AG04450 (cell line): ENCODE measurements at places on chromosomes 3 and 15.
A peak's percentile ranks its signal among the peaks of the same experiment; 100 is the strongest.

- DNase-seq = no peak
Measured at GRCh38 chr3:141939759-141940158, 63.3 kb downstream of the ATP1B3 start.

GRCh38 chr3:147426931-147427330, 17.8 kb downstream of the ZIC1 start:
- DNase-seq = no peak

DNA sequence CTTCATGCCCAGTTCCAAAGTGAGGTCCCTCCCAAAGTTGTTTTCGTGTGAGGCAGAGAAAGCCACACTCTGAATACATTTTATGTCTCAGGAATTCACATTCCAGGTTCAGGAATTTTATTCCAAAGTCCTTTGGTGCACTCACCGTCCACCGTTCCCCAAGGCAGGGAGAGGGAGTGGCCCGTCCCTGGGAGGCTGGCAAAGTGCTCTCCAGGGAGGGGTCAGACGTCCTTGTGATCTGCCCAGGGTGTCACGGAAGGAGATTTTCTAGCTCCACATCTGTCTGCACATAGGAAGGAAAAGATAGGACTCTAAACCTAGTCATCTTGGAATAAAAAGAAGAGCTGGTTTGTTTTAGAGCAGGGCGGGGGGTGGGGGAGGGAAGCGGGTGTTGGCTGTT, 47.9 kb downstream of the KLF13 start:
- no peak for DNase-seq

DNA sequence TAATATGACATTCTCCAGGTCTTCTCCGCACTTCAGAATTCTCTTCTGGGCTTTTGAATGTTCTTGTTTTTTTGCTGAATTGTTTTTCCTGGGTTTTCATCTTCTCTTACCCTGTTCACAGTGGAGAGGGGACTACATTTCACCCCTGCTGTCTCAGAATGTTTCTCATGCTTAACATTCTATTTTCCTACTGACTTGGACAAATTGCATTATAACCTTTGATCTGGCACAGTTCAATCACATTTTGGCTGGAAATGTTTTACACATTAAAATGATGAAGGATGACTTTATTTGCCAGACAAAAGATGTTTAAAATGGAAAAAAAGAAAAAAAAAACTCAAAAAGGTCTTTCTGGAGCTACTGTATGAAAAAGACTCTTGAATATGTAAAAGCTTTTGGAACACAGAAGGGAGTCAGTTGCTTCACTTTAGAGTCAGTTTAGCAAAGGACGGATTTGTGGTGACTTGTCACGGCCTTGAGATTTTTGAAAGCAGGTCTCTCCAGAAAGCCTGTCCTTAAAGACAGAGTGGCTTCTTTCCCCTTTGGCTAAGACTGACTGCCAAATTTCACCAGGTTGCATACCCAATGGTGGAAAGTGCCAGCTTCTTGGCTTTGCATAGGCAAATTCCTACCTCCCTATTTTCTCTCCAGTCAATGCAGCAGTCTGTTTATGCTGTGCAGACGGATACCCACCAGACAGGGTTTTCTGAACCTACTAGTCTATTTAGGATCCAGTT, 401.0 kb upstream of the TBL1XR1 start:
- DNase-seq = no peak

DNA sequence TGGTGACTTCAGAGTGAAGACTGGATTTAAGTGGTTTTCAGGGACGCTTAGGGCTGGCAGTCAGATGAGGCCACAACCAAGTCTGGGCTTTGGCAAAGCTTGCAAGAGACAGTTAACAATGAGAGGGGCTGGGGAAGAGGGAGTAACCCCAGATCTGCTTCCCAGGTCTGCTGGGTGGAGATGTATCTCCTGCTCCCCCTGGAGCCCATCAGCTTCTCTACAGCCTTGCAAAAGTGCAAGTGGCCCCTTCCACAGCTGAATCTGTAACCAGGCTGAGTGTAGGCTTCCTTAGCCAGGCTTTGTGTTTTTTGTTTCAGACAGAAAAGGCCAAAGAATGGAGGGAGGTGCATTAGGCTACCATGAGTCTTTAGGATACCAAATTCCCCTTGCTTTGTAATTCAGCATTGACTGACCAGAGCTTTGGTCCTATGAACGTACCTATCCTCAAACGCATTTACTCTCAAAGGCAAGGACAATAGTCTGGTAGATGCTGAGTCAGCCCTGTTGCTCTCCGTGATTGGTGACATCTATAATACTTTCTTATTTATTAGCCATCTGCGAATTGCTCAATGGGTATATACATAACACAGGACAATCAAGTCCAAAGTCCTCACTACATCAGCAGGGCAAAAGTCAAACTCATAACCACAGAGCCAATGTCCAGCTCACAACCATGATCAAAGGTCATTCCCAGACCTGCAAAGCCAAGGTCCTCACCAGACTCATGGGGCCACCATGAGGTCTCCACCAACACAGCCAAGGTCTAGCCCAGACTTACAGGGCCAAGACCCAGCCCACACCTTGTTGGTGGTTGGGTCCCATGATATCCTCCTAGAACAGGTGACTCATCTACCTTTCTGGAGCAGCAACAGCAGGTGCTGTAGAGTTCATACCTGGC, 17.1 kb downstream of the CCDC13 start:
- no peak for DNase-seq

- DNase-seq = no peak
Measured at GRCh38 chr3:20225769-20226168, 39.8 kb upstream of the SGO1 start.

DNA sequence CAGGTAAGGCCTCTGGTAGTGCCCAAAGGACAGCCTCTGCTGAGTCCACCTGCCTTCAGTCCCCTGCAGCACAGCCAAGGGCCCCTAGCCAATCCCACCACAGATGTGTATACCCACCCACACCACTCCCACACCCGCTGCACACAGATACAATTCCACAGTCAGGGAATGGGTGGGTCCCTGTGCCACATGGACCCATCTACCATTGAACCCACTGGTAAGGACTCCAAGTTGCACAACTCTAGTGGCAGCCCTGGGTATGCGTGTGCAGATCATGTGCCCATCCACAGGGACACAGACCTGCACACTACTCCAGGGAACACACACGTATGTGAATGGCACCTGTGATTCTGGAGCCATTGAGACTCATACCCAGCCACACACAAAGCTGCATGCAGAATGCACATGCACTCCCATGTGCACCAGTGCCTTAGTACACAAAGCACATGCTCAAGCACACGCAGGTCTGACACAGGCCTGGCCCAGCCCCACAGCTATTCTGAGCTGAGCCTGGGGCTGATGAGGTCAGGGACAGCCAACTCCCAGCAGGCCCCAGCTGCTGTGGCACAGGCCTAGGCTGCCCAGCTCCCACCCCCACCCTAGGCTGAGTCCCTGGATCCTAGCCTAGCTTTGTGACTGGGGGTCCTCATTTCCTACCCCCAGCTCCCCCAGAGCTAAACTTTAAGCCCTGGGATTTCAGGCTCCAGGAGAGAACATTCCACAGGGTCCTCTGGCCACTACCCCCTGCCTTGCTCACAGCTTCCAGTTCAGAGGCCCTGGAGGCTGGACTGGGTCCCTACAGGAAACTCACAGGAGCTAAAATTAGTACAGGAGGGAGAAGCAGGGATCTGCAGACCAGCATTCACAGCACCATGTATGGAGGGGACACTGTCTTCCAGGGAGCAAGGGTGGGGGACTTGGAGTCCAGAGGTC, 2.7 kb upstream of the ALS2CL start:
- DNase-seq = no peak

GRCh38 chr15:101050623-101051290, 131.6 kb downstream of the LRRK1 start:
- DNase-seq = no peak

DNA sequence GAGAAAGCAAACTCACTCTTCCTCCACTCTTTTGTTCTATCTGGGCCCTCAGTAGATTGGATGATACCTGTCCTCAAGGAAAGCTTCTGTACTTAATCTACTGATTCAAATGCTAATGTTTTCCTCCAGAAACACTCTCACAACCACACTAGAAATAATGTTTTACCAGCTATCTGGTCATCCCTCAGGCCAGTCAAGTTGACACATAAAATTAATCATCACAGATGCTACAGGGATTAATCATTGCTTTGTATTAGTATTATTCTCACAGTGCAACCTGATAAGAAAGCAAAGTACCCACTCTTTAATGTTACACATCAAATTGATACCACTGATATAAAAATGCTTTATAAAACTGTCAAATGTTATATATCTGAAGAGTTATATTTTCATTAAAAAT, 52.9 kb upstream of the ARL6 start:
- no peak for DNase-seq

- DNase-seq = no peak
Measured at GRCh38 chr3:114567771-114568170, 273.9 kb downstream of the TIGIT start.

GRCh38 chr3:192917028-192917403, 640 bp downstream of the MB21D2 start:
- no peak for DNase-seq

DNA sequence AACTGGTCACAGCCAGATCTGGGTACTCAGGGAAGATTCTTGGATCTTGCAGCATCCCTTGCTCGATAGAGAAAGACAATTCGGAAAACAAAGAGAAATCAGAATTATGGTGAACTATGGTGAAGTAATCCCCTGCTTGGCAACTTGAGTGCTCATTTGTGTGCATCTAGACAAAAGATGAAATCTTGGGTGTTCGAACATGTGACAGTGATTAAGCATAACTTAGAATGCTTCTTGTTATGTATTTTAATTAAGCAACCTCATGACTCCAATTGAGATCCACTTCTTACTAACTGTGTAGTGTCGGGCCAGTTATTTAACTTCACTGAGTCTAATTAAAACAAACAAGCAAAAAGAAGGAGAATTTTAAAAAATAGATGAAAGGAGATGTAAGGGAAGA, 56.5 kb downstream of the ZNF385D start:
- DNase-seq = no peak

GRCh38 chr3:107727102-107727501, 204.3 kb downstream of the BBX start:
- no peak for DNase-seq

- DNase-seq = no peak
Measured at GRCh38 chr3:7710284-7710683, 791.3 kb upstream of the LMCD1 start.

DNA sequence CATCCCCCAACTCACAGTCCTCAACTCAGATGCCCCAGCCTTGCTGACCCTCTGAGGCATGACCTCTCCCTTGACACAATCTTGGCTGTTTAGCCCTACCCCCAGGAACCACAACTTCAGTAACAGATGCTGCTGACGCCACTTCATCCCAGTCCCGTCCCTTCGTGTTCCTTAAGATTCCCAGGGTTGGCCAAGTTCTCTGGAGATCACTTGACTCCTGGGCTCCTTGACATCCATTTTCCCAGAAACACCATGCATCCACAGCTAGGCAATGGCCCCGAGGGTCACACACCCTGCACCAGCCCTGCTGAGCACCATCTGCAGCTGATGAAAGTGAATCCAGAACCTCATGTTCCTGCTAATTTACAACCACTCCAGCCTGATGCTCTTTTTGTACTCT, 6.9 kb downstream of the RTP2 start:
- no peak for DNase-seq

- no peak for DNase-seq
Measured at GRCh38 chr15:81572190-81572589, 198.2 kb upstream of the TMC3 start.

DNA sequence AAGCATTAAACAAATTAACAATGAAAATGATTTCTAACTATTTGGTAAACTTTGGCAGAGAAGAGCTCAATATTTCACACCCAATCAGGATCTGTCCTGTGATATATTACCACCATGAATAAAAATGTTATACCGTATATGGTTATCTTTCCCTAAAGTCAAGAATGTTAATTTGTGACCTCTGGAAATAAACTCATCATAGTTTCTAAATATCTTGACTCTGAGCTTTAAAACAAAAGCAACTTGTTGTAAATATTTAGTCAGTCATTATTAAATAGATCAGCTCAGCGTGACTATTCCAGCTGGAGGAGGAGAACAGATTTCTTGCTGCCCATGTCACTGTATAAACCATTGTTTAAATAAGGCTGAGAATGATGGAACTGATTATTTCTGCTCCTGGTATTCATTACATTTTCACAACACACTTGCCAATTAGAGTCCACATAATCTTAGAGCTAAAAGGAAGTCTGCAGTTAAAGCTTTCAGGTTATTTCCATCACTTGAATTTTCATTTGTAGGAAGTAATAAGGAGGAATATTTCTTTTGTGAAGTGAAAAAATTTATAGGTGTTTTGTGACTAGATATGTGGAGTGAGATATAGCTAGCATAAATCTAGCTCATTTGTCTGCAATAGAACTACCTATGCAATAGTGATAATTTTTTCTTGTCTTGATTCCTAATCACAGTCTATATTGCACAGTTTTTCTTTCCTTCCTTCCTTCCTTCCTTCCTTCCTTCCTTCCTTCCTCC, 106.5 kb upstream of the P2RY1 start:
- peak; percentile 1 for DNase-seq

DNA sequence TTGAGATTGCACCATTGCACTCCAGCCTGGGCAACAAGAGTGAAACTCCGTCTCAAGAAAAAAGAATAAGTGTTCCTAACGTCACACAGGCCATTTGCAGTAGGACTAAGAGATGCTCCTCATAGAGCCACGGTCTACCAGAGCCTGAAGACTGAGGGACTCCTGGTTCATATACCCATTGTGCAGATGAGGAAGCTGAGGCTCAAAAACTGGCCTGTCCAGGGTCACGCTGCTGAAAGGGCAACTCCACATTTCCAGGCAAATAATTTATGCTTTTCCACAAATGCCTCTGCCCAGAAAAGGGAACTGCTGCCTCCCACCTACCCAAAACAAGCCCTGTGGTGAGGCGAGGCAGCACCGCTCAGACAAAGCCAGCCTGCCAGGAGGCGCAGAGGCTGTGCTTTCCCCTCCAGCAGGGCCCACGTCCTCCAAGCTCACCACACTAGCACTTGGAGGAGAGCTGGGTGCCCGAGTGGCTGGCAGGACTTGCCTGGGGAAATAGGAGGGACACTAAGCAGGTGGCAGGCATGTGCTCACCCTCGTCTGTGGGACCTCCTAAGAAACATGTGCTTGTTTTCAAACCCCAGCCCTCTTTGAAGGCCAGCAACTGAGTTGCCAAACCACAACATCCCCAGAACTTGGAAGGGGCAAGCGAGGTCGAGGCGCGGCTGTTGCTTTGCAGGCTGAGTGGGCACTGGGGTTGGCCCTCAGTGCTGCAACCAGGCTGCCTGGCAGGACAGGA, 195.6 kb downstream of the XXYLT1 start:
- DNase-seq = no peak

GRCh38 chr3:49601358-49602048, 47.2 kb downstream of the BSN start:
- DNase-seq = no peak

DNA sequence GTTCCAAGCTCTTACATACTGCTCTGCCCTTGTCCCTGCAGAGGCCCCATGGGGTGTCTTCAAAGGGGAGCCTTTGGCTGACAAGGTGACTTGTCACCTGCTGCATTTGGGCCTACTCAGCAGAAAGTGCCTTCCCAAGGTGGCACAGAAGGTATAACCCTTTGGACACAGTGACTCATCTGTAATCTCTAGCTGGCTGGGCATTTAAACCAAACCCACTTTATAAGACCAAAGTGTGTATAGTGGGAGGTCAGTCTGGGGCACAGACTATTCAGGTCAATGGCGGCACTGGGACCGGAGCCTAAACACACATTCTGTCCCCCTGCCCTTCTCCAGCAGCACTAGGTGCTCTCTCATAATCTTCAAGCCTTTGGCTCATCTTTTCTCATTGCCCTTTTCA, 35.1 kb downstream of the GJD2 start:
- DNase-seq = no peak

GRCh38 chr3:157103280-157103679, 56.7 kb downstream of the CCNL1 start:
- DNase-seq = no peak

GRCh38 chr3:71050166-71050537, 533.4 kb downstream of the FOXP1 start:
- DNase-seq = no peak

- no peak for DNase-seq
Measured at GRCh38 chr15:68464448-68465090, 32.6 kb upstream of the ITGA11 start.
